Activated T-cell treated with anti-CD3 and anti-CD28 coated beads, Interleukin-2, amount 50 U/mL, for 72 hours (primary cell): ENCODE measurements at places on chromosomes 2 and 18.

GRCh38 chr2:143300536-143300935 is 171.3 kb downstream of the ARHGAP15 start:
- DNase-seq: no peak

DNA sequence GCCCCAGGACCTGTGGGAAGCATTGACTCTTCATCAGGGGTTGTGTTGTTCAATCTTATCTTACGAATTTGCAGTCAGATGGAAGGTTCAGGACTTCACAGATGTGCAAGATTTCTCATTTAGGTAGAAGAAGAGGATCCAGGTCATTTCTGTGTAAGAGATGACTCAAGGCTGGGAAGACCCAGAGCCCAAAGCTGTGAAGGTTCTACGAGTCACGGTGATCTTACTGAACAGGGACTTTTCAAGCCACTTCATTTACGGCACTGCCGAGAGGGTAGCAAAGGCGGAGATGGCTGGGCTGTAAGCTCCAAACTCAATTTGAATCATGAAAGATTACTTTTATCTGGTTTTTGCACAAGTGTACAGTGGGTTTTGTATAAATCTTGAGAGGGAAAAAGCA is 228.0 kb upstream of the MEX3C start:
- peak; percentile 23 for DNase-seq

GRCh38 chr2:10158681-10159080 is 36.1 kb downstream of the RRM2 start:
- DNase-seq: no peak

DNA sequence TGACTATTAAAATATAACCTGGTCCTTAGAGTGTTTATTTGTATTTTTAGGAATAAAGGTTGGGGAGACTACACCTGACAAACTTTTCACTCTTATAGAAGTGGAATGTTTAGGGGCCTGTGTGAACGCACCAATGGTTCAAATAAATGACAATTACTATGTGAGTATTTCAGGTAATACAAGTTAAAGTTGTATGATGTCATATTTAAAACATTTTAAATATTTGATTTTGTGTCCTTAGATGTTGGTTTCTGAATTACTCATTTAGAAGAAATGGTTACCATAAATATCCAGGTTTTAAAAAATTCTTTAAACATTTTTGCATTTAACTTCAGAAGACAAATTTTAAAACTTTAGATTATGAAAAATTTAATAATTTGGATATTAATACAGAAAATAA is 11.8 kb upstream of the ANKRD12 start:
- DNase-seq: no peak

- no peak for DNase-seq
Measured at GRCh38 chr2:97654309-97654708, 8.4 kb downstream of the COX5B start.

DNA sequence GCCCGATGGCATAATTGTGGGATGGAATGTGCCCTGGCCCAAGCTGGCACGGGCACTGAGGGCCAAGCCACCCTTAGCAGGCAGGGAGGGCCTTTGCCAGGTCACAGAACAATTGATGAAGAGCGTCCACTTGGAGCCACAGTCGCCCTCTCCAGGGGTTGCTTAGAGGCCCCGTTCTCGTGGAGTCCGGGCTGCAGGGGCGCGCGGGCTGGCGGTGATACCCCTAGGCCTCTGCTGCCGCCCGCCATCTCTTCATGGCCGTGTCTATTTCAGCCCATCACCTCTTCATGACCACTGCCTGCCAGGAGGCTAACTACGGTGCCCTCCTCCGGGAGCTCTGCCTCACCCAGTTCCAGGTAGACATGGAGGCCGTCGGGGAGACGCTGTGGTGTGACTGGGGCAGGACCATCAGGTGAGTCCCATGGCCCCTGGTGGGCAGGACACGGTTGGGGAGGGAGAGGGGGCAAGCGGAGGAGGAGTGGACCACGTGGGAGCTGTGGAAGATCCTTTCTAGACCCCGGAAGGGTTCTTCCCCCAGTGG is 17.6 kb downstream of the RAMP1 start:
- DNase-seq: no peak

GRCh38 chr2:240388471-240389301 is 46.8 kb upstream of the GPC1 start:
- DNase-seq: no peak

DNA sequence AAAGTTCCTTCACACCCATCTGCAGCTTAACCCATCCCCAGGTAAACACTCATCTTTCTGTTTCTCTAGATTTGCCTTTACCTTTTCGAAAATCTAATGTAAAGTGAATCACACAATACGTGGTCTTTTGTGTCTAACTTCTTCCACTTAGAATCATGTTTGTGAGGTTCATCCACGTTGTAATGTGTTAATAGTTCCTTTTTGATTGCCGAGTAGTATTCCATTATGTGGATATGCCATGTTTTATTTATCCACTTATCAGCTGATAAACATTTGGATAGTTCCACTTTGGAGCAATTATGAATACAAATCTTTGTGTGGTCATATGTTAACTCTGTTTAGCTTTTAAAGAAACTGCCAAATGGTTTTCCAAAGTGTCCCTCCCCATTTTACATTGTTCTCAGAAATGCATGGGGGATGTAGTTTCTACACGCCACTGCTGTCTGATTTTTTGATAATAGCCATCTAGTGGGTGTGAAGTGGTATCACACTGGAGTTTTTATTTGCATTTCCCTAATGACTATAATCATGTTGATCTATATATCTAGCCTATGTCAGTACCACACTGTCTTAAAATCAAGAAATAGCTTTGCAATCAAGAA is 22.3 kb downstream of the PECR start:
- DNase-seq: no peak

DNA sequence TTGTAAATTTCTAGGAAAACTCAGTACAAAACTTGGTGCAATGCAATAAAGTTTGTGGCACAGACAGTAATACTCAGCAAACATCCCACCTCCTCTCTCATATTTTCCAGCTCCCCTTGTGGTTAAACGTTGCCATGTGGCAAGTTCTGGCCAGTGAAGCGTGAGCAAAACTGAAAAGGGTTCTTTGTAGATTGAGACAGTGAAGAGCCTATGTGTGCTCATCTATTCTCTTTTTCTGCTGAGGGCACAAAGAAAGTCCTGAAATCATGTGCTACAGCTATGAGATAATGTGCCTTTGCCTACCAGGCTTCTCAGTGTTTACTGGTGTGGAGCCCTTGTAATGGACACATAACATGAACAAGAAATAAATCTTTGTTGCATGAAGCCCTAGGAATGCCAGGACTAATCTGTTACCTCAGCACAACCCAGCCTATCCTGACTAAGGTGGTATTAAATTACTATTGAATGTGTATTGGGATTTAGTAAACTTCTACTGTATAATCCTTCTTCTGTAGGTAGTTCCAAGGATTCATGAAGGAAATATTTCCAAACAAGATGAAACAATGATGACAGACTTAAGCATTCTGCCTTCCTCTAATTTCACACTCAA is 13.0 kb upstream of the TYMS start:
- peak; percentile 28 for DNase-seq
